Activated naive CD4-positive, alpha-beta T cell treated with anti-CD3 and anti-CD28 coated beads, Interleukin-2, amount 10 ng/mL, durations not matched to agents 7 days and 5 days (primary cell): ENCODE measurements at places on chromosomes 2 and 18.

GRCh38 chr2:74415762-74416395 is 5.5 kb downstream of the C2orf81 start:
- DNase-seq: no peak

- no peak for DNase-seq
Measured at GRCh38 chr2:85719609-85720240, 25.6 kb downstream of the GNLY start.

DNA sequence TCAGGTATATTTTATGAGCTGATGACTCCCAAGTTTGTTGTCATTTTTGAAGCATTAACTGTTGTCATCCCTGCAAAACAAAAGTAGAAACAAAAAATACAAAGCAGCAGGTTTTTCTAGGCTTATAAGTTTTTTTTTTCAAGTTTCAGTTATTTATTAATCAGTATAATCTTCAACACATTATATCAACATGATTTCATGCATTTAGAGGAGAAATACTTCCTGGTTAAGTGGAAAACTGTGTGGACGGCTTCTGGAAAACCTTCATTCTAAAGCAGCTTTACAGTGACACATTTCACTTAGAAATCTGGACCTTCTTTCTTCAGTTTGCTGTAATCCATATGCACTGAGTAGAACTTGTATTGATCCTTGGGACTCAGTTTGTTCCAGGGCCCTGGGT is 34.6 kb upstream of the CD28 start:
- no peak for DNase-seq

DNA sequence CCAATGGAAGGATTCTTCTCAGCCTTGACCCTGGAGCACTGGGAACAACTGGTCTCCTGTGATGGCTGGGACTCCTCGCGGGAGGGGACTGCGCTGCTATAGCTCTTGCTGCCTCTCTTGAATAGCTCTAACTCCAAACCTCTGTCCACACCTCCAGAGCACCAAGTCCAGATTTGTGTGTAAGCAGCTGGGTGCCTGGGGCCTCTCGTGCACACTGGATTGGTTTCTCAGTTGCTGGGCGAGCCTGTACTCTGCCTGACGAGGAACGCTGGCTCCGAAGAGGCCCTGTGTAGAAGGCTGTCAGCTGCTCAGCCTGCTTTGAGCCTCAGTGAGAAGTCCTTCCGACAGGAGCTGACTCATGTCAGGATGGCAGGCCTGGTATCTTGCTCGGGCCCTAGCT is 28.8 kb downstream of the LIPG start:
- DNase-seq: no peak

GRCh38 chr2:51329512-51329911 is 297.6 kb upstream of the NRXN1 start:
- no peak for DNase-seq

GRCh38 chr2:159879051-159879604 is 81.1 kb upstream of the CD302 start:
- no peak for DNase-seq

GRCh38 chr2:58925676-58926081 is 684.6 kb upstream of the FANCL start:
- DNase-seq: no peak

GRCh38 chr2:52135235-52135634 is 1103.3 kb upstream of the NRXN1 start:
- DNase-seq: no peak

GRCh38 chr2:155393406-155393805 is 694.9 kb downstream of the KCNJ3 start:
- no peak for DNase-seq
